ENCODE measurements at places on chromosomes 3 and 15. TPM values are rescaled to one million over a fixed set of nuclear protein-coding genes. Genes with fewer than 3 reads are reported as not detected.

Gene TGM4
- not detected for polyA plus RNA-seq

Gene GOLGA6L4
- polyA plus RNA-seq, result 0.88 TPM

Gene RTP3
- polyA plus RNA-seq, result not detected

Gene LMOD3
- polyA plus RNA-seq, result not detected

Gene NDUFAF3
- polyA plus RNA-seq, result 61.0 TPM

Gene SLC22A13
- not detected for polyA plus RNA-seq

Gene MAGEF1
- polyA plus RNA-seq, result 8.6 TPM

Gene POLG
- polyA plus RNA-seq, result 92.7 TPM

Gene FAM240A
- polyA plus RNA-seq, result not detected

Gene CACNA2D2
- 0.66 TPM for polyA plus RNA-seq

Gene SNURF
- 8.4 TPM for polyA plus RNA-seq

Gene PP2D1
- polyA plus RNA-seq, result not detected

Gene ZDHHC23
- 18.6 TPM for polyA plus RNA-seq

Gene UNC13C
- not detected for polyA plus RNA-seq

Gene TICRR
- polyA plus RNA-seq, result 0.07 TPM

Gene SPTBN5
- 0.55 TPM for polyA plus RNA-seq

Gene PDZRN3
- polyA plus RNA-seq, result not detected

Gene GOLGA6L10
- 0.73 TPM for polyA plus RNA-seq

Gene RAB6B
- not detected for polyA plus RNA-seq

Gene PAQR9
- polyA plus RNA-seq, result not detected

Gene GOLGA6L7
- not detected for polyA plus RNA-seq

Gene ROBO1
- 0.99 TPM for polyA plus RNA-seq

Gene CLDND1
- 69.4 TPM for polyA plus RNA-seq

Gene CLN6
- 16.0 TPM for polyA plus RNA-seq

Gene GOLGA8J
- polyA plus RNA-seq, result not detected

Gene SLC28A1
- not detected for polyA plus RNA-seq

Gene MTHFS
- polyA plus RNA-seq, result 20.9 TPM

Gene TMF1
- 6.8 TPM for polyA plus RNA-seq

Gene ZNF385D
- not detected for polyA plus RNA-seq

Gene MST1R
- 1.7 TPM for polyA plus RNA-seq

Gene FBXL2
- not detected for polyA plus RNA-seq

Gene OR5K2
- not detected for polyA plus RNA-seq

Gene RIOX2
- 15.2 TPM for polyA plus RNA-seq

Gene KNG1
- polyA plus RNA-seq, result not detected

Gene LRTM1
- polyA plus RNA-seq, result not detected

Gene WDR48
- 35.2 TPM for polyA plus RNA-seq

Gene MOBP
- polyA plus RNA-seq, result 0.03 TPM

Gene KIF15
- 0.36 TPM for polyA plus RNA-seq

Gene SH2D7
- polyA plus RNA-seq, result not detected

Gene KCNMB3
- 4.2 TPM for polyA plus RNA-seq

Gene CSPG5
- 0.06 TPM for polyA plus RNA-seq
